Vagina (tissue), 2 donors: ENCODE measurements at places on chromosomes 4 and X.

DNA sequence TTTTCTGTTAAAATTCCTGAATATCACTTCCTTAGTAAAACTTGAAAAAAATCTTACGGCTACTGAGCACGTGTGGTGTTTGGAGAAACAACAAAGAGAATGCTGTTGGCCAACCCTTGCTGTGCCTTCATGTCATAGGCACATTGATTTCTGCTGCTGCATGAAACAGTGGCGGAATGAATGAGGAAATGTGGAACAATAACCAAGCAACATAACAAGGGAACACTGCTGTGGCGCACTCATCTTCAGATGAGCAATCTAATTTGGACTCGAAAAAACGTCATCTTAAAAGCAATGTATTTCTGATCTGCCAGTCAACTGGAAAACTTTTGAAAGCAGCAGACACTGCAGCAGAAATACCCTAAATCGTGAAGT is 51.4 kb downstream of the PROM1 start:
- no peak for DNase-seq

- no peak for DNase-seq
These were observed 146.4 kb upstream of the EDNRA start for GRCh38 chr4:147334478-147334877.

GRCh38 chr4:141081921-141082395 is 51.3 kb downstream of the RNF150 start:
- no peak for DNase-seq

DNA sequence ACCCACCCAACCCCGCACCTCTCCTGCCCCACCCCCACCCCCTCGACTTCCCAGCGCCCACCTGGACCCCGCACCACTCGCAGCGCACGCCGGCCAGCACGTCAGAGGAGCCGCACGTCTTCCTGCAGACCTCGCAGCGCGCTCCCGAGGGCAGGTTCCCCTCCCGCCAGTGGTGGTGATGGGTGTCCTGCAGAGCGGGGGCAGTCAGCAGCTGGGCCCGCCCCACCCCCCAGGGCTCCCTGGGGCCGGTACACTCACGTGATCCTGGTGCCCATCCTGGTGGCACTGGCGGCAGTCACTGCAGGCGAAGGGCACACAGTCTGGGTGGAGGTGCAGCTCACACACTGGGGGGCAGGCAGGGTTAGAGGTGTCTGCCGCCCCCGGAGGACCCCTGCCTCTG is 5.1 kb downstream of the DGKQ start:
- DNase-seq, result no peak

- no peak for DNase-seq
These were observed 52.5 kb downstream of the MAGEB10 start for GRCh38 chrX:27860337-27860736.

GRCh38 chrX:74593593-74593992 is 20.8 kb downstream of the RLIM start:
- DNase-seq, result no peak

DNA sequence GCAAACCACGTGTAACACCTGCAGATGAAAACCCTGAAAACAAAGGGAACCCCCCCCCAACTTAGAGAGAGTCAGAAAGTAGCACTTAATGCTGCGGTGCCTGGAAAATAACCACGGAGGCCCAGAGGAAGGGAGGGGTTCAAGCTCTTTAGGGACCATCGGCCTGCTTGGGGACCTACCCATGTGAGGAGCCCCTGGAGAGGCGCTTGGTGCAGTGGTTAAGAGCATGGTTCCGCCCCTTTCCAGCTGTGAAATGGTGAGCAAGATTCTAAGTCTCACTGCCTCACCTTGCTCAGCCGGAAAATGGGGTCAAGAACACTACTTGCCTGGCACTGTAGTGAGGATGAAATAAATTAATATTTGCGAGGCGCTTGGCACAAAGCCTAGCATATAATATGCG is 13.8 kb downstream of the SLC25A5 start:
- DNase-seq, result no peak

DNA sequence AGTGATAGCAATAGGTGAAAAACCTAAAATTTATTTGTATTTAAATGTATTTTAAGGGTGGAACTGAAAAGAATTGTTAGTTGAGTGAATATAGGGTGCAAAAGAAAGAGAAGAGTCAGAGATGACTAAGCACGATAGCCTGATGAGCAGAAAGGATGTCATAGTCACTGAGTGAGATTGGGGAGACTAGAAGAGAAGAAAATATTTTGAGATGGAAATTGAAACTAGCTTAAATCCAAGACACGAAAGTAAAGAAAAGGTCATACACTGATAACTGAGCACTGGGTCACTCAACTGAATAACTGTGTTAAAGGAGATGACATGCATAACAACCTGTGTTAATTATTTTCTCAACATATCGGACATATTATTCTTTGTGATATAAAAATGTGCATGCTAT is 55.5 kb downstream of the SPANXN4 start:
- no peak for DNase-seq

DNA sequence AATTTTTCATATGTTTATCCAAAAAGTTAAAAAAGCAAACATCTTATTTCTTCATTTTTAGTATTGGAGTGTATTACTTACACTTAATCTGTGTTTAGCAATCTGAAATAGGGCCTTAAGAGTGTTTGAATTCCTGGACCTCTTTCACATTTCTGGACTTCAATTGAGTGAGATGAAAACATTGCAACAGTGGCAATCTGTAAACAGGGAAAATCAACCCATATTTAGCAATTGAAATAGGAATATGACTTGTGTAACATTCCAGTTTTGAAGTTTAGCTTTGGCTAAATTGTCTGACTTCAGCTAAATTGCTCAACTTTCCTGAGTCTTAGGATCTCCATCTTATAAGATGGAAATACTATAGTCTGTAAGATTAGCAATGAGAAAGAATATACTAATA is 34.6 kb upstream of the FHL1 start:
- DNase-seq, result no peak
